CD8-positive, alpha-beta T cell (primary cell): ENCODE measurements at places on chromosomes 6 and 20.
A peak's percentile ranks its signal among the peaks of the same experiment; 100 is the strongest.

- no peak for DNase-seq
Observed at GRCh38 chr6:21091411-21091810, 502.1 kb upstream of the SOX4 start.

DNA sequence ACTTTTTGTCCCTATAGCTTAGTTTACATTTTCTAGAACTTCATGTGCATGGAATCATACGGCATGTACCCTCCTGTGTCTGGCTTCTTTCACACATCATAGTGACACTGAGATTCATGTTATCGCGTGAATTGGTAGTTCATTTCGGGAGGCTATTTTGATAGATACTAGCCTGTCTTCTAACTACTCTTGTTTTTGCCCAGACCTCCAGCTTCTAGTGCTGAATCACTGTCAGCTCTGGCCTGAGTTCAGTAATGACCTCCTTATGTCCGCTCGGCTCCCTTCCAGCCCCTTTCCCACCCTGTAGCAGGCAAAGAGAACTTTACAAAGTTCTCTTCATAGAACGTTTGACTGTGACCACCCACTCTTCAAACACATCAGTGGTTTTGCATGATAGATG lies 14.1 kb downstream of the MYBL2 start:
- DNase-seq = no peak

- DNase-seq = no peak
Observed at GRCh38 chr6:93293872-93294271, 125.5 kb downstream of the EPHA7 start.

DNA sequence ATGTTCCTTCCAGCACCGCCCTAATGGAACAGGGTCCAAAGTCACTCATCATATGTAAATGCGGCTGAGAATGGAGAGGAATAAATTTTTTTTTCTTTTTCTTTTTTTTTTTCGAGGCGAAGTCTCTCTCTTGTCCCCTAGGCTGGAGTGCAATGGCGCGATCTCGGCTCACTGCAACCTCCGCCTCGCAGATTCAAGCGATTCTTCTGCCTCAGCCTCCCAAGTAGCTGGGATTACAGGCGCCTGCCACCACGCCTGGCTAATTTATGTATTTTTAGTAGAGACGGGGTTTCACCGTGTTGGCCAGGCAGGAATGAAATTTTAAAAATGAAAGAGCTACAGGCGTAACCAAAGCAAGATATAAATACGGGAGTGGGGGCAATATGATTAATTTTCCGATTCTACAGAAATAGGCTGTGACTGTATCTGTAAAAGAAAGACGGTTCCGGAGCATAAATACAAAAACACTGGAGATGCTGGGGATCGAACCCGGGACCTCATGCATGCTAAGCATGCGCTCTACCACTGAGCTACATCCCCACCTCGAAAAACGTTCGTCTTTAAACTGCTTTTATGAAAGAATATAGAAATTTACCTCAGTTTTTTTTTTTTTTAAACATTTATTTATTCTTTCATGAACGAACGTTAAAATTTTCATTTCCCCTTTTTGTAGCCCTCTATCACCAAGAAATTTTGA lies 132.2 kb downstream of the GPX5 start:
- peak; percentile 57 for DNase-seq

DNA sequence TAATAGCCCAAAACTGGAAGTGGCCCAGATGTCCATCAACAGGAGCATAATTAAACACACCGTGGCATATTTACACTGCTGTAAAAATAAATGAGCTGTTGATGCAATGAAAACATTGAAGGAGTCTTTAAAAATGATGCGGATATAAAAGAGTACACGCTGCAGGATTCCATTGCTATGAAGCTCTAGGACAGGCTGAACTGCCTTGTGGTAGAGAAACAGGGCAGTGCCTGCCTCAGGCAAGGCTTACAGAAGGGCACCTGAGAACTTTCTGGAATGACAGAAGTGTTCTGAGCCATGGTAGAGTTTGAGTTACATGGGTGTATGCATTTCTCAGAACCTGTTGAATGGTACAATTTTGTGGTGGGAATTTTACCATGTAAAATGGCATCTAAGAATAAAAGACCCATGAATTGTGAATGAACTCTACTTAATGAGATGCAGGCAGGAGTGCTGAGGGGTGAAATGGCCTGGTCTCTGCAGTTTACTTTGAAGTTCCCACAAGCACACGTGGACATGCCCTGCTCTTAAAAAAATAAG lies 45.3 kb upstream of the RIN2 start:
- DNase-seq = no peak

GRCh38 chr6:110944681-110945151 lies 13.8 kb upstream of the GTF3C6 start:
- DNase-seq = peak; percentile 25

DNA sequence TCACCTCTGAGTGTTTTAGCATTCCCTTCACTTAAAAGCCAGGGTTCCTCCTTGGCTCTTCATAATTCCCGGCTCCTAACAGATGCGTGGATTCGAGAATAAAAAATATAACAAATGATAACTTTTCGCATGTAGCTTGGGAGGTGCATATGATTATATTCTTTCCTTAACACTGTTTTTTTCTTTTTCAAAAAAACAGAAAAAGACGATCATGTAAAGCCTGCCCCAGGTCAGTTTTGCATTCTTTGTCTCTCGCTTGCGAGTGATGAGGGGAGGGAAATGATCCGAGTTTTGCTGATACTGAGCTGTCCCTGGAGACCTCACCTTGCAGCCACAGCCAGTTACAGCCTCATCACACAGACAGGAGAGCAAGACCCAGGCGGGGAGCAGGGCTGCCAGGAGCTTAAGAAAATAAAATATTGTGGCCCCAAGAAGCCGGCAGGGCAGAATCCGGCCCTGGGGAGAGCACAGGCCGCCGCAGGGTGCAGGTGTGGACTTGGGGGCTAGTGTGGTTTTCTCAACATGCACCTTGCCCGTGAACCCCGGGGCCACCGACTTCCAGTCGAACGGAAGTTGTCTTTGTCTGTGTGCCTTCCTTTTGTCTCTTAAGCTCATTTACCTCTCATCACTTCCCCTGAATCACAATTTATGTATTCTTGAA lies 301.8 kb downstream of the TAF4 start:
- no peak for DNase-seq

GRCh38 chr6:7805850-7806214 lies 79.9 kb downstream of the BMP6 start:
- no peak for DNase-seq

DNA sequence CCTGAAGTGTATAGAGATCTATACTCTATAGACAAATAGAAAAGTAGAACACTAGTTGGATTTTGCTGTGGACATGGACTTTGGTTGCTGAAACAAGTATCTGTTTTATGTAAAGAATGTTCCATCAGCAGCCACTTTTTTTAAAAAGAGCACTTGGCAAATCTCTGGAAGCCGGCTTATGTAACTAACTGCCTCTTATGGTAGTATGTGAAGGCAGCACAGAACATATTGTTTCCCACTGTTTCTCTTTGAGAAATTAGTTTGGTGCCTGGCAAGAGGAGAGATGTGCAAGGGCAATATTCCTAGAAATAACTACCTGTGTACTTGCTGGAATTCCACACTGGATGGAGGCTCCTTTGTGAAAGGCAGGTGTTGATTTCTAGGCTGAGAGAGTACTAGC lies 242.3 kb upstream of the PREP start:
- DNase-seq = no peak

GRCh38 chr6:150560004-150560883 lies 39.4 kb upstream of the PLEKHG1 start:
- no peak for DNase-seq

DNA sequence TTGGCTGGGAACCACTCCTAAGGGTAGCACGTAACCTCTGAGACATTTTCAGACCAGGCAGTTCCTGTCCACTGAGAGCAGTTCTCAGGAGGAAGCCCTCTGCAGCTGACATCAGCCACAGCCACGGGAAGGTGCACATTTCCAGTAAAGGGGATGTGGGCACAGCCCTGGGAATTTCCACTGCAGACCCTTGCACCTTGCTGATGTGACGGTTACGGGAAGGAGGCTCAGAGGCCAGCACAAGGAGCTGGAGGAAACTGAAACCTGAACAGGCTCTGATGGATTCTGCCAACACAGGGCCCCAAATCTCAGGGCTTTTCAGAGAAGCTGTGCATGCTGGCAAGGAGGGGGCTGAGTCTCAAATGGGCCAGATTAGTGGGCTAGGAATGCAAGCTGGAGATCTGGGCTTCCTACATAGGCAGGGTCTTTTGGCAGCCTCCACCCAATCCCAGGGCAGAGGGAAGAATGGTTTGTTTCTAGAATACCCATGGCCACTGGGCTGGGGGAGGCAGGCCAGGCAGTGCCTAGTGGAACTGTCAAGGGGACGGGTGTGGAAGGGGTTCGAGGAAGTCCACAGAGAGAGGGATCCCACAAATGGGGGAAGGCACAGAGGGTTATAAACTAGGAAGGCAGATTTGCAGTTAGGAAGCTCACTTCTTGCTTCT lies 14.2 kb downstream of the EBF4 start:
- no peak for DNase-seq

DNA sequence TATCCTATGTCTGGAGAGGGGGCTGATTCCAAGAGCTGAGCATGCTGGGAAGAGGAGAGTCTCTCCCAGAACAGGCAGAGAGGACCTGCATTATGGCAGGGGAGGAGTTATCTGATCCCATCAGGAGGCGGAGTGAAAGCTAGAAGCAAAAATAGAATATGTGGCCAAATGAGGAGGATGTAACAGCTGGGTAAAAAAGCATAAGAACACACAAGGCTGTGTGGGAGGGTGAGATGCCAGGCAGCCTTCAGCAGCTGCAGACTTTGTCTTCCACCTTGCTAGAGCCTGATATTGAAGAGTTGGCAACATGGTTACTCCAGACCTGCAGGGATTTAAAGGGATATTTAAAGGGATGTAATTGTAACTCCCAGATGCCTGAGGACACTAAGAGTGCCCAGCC lies 167.1 kb downstream of the PTPRT start:
- no peak for DNase-seq

- DNase-seq = no peak
Observed at GRCh38 chr6:113004470-113005270, 657.5 kb downstream of the RFPL4B start.

GRCh38 chr6:37987018-37987417 lies 167.5 kb downstream of the ZFAND3 start:
- DNase-seq = no peak

DNA sequence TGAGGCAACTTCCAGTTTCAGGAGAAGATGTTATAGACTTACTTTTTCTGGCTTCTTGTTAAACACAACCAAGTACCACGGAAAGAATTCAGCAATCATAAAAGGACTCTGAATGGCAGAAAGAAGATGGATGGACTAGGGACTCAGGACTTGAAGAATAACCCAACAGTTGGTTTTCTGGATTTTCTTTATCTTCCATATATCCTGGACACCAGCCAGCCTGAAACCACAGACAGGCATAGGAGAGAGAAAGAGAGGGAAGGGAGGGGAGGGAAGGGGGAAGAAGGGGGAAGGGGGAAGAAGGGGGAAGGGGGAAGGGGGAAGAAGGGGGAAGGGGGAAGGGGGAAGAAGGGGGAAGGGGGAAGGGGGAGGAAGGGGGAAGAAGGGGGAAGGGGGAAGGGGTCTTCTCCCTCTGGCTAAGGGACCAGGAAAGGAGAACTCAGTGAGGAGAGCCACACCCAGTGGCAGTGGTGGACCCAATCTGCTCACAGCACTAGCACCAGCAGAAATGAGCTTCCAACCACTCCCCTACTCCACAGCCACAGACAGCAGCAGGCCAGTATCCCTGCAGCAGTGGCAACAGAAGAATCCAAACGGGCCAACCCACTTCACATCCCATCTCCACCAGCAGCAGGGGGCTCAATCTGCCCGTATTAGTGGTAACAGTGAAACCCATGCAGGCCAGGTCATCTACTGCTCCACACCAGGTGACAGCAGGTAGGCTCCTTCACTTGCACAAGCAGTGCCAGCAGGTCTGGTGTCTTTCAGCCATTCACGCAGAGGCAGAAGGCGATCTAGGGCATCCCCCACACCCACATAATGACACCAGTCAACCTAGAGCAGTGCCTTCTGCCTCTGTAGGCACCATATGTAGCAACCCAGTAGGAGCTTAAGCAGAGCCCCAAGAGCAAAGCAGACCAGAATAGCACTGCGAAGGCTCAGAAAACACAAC lies 78.6 kb downstream of the TRMT6 start:
- DNase-seq = no peak

GRCh38 chr6:108916026-108916686 lies 67.9 kb downstream of the ARMC2 start:
- no peak for DNase-seq

- no peak for DNase-seq
Observed at GRCh38 chr6:160133441-160134336, 12.1 kb downstream of the SLC22A1 start.

DNA sequence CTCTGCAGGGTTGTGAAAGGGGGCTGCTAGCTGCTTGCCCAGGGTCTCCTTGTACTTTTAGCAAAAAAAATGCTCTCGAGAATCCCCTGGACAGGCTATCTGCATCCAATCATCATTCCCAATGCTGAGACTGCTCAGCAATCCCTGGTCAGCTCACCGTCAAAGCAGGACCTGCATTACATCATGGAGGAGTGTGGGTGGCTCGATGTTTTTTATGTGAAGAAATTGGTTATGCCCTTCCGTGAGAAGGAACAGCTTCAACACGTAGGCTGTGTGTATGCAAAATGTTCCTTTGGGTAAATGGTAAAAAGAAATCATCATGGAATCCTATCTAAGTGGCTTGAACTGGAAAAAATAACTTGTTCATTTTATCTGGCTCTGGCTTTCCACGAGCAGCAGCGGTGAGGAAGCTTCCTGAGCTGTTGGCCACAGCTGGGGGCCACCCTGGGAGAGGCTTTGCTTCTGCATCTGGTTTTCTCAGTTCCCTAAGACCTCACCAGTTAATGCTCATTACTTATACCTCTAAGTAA lies 111.4 kb downstream of the FYN start:
- peak; percentile 42 for DNase-seq

- DNase-seq = no peak
Observed at GRCh38 chr6:4687989-4688947, 87.9 kb upstream of the CDYL start.

- DNase-seq = no peak
Observed at GRCh38 chr6:38509713-38510112, 130.0 kb downstream of the BTBD9 start.

- DNase-seq = no peak
Observed at GRCh38 chr6:100300221-100300736, 164.4 kb downstream of the SIM1 start.

DNA sequence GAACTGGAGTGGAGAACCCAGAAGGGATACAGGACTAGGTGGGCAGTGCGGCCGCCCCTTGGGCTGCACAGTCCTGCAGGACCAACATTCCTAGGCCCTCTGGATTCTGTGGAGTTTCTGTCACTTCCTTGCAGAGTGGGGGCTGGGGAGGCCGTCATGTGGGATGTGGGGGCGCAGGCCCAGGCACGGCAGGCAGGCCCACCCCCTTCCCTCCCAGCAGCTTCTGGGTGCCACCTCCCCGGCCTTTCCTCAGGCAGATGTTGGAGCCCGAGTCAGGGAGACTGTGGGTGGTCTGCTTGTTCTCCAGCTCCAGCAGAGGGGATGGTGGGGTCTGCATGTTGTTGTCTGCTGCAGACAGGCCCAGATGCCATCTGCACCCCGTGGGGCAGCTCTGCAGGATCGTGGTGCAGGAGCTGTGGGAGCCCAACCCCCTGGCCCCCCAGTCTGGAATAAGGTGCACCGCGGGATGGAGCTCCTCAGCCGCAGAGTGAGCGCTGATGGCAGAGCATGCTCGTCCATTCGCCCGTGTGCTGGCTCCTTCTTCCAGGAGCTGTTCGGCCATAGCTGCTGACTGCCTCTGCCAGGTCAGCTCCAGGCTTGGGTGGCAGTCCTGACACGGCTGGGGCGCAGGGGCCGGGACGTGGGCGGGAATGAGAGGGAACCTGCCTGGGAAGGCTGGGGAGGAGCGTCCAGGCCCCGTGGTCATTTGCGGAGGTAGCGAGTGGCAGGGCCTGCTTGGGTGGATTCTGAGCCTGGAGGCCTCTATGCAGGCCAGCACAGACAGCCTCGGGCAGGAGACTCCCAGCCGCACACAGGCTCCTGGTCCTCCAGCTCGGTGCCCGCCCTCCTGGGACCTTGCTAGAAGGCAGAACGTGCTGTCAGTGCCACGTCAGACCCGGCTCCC lies 18.1 kb downstream of the SLC17A9 start:
- DNase-seq = no peak
